PC-3 (cell line): ENCODE measurements at places on chromosomes 1 and 21. TPM values are rescaled to one million over a fixed set of nuclear protein-coding genes. Genes with fewer than 3 reads are reported as not detected.
A peak's percentile ranks its signal among the peaks of the same experiment; 100 is the strongest.

CLEC20A gene
- total RNA-seq, result not detected in 2 replicates

DNA sequence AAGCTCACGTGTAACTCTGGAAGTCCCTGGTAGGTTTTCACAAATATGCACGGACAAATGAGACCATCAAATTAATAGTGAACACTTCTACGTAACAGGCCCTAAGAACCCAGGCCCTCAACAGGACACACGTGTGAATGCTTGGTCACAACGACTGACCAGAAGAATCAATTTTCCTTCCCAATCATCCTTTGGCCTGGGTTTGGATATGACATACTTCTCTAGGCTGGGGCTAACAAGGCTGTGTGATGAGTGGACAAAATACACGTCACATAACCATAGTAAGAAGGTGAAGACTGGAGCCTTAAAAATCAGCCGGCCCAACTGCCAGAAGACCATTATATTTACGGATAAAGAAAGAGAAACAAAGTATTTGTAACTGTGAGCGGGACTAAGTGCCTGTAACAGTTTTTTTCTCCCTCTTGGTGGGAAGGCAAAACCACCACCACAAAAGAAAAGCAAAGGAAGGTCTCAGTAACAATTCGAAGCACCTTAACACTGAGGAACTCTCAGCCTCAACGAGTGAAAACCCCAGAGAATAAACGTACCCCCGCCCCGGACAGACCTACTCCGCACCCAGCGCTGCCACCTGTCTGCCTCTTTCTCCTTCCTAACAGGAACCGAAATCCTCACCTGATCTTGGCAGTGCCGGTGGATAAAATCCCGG lies 450 bp downstream of the SDE2 start:
- peak; percentile 38 for DNase-seq

- peak; percentile 97 for DNase-seq
Measured at GRCh38 chr1:115134850-115135480, 45.7 kb upstream of the TSPAN2 start.

GRCh38 chr1:112034277-112034676 lies 44.8 kb upstream of the KCND3 start:
- DNase-seq, result no peak

GRCh38 chr1:9455487-9456234 lies 83.6 kb upstream of the SLC25A33 start:
- peak; percentile 60 for DNase-seq

DNA sequence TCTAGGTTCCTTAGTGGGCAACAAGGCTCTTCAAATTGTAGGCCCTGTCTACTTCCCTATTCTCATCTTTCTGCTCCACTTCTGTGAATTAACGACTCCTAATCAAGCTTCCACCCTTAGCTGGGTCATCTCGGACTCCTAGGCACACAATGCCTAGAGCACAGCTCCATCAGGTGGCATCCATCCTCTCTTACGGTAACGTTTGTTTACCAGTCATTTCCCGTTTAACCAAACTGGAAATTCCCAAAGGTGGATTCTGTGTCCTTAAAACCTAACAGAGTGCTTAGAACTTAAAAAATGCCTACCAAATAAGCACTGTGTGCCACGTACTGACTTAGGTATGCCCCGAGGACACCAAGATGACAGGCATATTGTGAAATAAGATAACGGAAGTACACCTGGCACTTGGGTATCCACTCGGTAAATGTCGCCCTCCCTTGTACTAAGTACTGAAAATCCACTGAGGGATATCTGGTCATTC lies 1.5 kb downstream of the PARP1 start:
- DNase-seq, result peak; percentile 97

ADGRB2 gene
- total RNA-seq, result 12.3 and 15.7 TPM in 2 replicates
